ENCODE measurements at places on chromosomes 2 and 18.

GRCh38 chr2:203498161-203498560 lies 36.9 kb downstream of the RAPH1 start:
- DNase-seq: peak; percentile 23

DNA sequence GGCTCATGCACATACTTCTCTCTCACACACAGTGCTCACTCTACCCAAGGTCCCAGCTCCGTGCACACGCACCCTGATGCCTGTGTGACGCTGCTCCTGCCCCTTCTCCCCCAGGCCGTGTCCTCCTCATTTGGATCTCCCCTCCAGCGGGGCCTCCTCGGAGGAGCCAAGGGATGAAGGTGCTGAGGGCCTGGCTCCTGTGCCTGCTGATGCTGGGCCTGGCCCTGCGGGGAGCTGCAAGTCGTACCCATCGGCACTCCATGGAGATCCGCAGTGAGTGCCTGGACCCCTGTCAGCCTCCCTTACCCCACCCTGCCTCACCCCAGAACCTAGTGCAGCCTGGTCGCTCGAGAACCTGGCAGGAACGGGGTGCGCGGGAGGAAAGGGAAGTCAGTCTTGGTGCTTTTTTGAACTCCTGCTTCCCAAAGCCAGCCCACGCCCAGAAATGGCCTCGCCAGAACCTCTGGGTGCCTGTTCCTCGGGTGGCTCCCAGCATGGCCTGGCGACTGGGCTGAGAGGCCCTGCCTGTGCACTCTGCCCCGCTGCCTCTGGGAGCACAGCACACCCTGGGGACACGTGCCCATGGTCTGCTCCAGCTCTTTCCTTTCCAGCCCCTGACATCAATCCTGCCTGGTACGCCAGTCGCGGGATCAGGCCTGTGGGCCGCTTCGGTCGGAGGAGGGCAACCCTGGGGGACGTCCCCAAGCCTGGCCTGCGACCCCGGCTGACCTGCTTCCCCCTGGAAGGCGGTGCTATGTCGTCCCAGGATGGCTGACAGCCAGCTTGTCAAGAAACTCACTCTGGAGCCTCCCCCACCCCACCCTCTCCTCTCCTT lies at the start of gene PRLH:
Gene PRLH (plus strand): TSS at position 174 of the 835 bp plus-strand sequence. CDS start 0 bp downstream, at position 174.
- no peak for DNase-seq

DNA sequence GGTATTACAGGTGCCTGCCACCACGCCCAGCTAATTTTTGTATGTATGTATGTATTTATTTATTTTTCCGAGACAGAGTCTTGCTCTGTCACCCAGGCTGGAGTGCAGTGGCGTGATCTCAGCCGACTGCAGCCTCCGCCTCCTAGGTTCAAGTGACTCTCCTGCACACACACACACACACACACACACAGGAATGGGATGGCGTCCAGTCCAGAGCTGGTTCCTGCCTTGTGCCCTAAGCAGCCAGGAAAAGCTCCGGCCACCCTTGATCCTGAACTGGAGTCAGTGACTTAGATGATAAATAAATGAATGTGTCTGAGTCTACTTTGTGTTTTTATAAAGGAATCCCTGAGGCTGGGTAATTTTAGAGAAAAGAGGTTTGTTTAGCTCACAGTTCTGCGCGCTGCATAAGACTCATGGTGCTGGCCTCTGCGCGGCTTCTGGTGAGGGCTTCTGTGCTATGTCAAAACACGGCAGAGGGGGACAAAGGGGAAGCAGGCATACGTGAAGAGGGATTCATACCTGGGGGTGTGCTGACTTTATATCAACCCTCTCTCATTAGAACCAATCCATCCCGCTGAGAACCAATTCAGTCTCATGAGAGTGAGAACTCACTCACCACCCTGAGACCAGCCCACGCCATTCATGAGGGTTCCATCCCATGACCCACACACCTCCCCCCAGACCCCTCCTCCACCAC lies 59.7 kb upstream of the PHLPP1 start:
- DNase-seq: no peak

GRCh38 chr2:29100564-29100963 lies 14.7 kb upstream of the CLIP4 start:
- DNase-seq: no peak

- no peak for DNase-seq
These were observed 2089.7 kb upstream of the CELF4 start for GRCh38 chr18:39655341-39655740.

GRCh38 chr2:161913865-161914264 lies 160.2 kb downstream of the DPP4 start:
- DNase-seq: no peak

- peak; percentile 42 for DNase-seq
These were observed 102.1 kb downstream of the ATAD2B start for GRCh38 chr2:23824777-23825212.

DNA sequence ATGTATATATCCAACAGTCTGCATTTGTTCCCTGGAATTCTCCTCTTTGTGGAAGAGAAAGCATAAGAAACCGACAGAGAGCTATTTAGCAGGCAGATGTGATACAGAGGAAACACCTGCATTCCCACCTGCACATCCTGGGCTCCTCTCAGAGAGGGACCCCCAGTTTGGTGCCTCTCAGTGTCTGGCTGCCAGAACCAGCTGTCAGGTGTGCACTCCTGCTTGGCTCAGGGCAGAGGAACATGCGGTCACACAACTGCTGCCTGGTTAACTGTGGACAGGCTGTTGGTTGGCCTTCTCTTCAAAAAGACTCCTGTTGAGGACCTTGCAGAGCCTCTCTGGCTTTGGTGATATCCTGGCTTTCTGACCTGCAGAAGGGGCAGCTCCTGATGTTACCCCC lies 54.6 kb downstream of the ITGB6 start:
- DNase-seq: no peak

- DNase-seq: no peak
These were observed 245.7 kb downstream of the MTX2 start for GRCh38 chr2:176514805-176515500.

DNA sequence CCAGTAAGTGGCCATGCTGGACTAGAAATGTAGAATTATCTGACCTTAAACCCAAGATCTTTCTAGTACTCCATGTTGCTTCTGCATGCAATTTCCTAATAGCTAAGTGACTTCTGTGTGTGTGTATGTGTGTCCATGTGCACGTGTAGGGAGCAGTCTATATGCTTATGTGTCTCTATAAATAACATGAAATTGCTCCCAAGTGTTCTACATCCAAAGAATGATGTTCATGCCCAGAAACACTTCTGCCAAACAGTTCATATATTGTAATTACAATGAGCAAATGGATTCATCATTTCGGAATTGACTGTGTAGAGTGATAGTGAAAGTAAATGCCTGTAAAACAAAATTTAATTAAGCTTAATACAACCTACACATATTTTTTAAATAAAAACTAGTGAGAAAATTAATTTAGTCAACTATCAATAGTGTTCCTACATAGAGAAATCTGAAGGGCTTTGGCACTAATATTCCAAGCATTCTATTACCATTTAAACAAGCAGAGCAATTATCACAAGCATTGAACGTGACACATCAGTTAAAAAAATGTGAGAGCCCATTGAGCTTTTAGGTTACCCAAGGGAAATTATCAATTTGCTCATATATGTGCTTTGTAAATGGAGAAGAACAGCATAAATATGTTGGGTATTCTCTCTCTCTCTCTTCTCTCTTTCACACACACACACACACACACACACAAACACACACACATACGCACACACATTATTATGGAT lies 1067.4 kb downstream of the CNTNAP5 start:
- DNase-seq: no peak

GRCh38 chr2:18426174-18426573 lies 134.3 kb downstream of the RDH14 start:
- no peak for DNase-seq

DNA sequence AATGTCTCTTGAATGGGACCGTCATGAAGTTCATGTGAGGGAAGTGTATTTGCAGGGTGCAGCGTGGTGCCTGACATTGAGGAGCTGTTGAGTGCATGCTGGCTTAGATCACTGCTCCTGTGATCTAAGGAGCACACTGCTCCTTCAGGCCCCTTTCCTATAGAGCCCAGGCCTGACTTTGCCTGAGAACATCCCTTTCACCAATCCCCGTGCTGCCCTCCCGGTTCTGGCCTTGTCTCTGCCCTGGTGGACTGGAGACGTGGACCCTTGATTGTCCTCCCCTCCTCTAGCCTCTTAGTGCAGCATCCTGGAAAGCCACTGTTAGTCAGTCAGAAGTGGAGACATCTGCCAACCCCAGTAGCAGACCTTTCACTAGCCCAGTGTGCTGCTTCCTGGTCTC lies 323.6 kb upstream of the HS6ST1 start:
- DNase-seq: no peak

DNA sequence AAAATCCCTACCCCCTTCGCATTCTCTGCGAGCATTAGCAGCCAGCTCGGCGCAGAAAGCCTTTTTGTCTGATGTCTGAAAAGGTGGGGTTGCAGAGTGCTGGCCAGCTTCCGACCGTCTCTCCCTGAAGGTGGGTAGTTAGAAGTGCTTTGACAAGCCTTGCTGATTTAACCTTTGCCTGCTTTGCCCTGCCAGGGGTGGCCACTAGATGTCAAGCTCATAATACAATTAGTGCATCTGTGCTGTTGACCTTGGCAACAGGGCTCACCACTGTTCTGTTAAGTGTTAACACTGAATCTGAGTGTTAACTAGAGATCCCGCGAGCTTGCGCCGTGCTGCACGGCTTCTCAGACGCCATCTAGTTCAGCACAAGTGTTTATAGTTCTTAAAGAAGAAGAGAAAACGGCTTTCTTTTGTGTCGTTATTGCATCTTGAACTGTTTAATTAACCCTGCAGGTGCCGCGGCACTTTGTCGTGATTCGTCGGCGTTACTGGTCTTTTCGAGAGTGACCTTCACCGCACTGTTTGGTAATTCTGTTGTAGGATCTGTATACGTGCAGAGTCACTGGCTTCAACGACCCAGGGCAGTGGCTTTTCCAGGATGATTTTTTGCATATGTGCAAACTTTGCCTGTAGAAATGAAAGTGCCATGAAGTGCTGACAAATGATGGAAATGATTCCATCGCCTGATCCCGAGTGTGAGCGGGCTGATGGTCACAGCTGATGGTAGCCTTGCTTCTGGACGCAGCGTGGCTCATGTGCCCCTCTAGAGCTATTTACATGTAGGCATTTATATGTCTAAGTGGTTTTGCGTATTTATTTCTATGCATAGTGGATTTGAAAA lies 5.5 kb downstream of the SALL3 start:
- DNase-seq: no peak

GRCh38 chr2:156077041-156077742 lies 255.3 kb downstream of the NR4A2 start:
- DNase-seq: no peak

GRCh38 chr18:32922951-32923430 lies 150.2 kb upstream of the KLHL14 start:
- DNase-seq: no peak

- DNase-seq: no peak
These were observed 222.4 kb downstream of the EXOC6B start for GRCh38 chr2:72603481-72603880.

GRCh38 chr2:6921321-6921922 lies 4.2 kb downstream of the RNF144A start:
- no peak for DNase-seq

- DNase-seq: no peak
These were observed 109.2 kb upstream of the AGAP1 start for GRCh38 chr2:235384624-235385023.

DNA sequence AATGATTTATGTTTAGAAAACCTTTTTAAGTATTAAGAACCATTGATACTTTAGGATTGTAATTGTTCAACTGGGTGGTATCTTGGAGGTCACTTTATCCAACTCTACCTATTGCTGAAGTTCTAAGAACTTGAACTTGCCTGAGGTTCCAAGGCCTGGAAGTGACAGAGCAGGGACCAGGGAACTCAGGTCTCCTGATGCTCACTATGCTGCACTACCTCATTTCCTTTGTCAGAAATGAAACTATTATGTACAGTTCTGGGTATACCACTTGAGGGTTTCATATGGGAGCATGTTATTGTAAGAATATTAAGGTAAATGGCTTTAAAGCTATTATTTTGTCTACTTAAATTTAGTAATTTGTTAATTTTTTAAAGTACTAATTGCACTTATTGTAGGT lies 3.0 kb downstream of the MBD5 start:
- peak; percentile 55 for DNase-seq

GRCh38 chr2:15494877-15495276 lies 66.3 kb downstream of the NBAS start:
- no peak for DNase-seq

DNA sequence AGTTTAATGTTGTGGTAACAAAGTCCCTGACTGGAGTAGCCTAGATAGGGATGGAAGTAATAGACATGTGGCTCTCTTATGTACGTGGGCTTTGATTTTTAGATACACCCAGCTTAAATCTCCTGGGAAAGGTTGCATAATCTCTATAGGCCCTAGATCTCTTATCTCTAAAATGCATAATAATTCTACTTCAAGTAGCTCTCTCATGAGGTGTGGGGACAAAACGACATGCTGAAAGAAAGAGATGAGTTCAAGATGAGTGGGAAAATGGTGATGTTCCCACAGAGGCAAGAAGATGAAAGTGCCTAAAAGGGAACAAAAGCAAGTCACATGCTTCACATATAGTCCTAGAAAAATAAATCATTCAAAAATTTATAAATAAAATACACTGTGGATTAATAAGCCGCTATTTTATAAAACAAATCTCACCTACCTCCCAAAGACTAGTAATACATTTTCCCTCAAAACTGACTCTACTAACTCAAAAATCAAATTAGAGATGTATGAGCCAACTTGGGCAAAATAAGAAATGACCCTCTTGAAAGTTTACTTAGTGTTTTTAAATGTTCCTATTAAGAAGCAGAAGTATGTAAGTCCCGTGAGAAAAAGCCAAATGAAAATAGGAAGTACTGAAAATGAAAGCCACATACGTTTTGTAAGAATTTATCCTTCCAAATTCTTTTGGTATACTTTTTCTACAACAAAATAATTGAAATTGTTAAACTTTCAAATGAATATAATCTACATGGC lies 148.2 kb upstream of the ITGA4 start:
- no peak for DNase-seq

DNA sequence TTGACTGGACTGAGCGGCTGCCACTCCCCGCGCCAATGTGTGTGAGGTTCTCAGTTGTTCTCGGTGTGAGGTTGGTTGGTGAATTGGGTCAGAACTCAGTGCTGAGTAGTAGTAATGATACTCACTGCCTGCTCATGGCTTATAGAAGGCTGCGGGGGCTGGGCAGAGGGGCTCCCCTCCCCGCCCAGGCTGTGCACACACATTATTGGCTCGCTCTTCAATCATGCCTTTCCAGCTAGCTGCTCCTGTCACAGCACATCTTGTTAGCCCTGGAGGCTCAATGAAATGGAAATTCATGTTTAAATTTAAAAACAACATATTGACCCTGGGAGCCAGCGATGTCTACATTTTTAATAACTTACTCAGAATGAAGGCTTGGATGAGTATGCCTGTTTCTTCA lies 152.8 kb downstream of the CELF4 start:
- no peak for DNase-seq

- DNase-seq: no peak
These were observed 268.1 kb upstream of the ATP5MC3 start for GRCh38 chr2:175449616-175450015.

DNA sequence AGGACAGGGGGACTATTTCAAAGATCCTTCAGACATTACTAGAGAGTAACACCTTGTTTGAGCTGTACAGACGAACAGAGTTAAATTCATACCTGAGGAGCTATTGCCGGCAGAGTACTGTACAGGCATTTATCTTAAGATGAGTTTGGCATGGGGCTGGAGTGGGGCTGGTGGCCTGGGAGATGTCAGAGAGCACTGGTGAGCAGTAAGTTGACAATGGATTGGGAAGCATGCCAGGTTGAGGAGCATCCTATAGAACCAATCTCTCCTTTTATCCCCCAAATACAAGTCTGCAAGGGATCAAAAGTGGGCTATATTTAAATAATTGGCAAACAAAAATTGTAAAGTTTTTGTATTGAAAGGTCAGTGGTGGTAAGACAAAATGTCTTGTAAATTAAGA lies 58.6 kb downstream of the ADCYAP1 start:
- no peak for DNase-seq
